Activated naive CD4-positive, alpha-beta T cell treated with anti-CD3 and anti-CD28 coated beads, Interleukin-2, amount 50 U/mL, for 16 hours (primary cell): ENCODE measurements at places on chromosomes 2 and 18.

GRCh38 chr2:72000110-72000509 lies 147.6 kb downstream of the CYP26B1 start:
- DNase-seq, result no peak

GRCh38 chr18:1252534-1252933 lies 347.9 kb downstream of the ADCYAP1 start:
- no peak for DNase-seq

DNA sequence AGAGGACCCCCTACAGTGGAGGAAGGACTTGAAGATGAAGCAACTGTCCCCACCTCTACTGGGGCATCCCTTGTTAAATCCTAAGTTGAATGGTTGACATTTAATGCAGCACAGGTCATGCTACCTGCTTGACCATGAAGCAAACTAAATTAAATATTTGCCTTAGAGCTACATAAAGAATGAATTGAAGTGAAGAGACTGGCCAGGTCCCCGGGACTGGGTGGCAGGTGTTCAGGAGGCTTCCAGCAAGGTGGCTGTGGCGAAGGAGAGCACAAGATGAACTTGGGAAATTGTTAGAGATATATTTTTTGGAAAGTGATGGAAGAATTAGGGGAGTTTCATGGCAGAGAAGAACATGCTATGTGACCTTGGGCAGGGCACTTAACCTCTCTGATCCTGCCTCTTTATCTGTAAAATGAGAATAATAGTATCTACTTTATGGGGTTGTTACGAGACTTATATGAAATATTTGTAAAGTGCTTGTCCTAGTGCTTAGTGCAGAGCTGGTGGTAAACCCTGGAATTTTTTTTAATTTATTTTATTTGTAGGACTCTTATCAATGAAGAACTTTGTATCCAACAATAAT lies 37.3 kb downstream of the EFR3B start:
- no peak for DNase-seq

GRCh38 chr18:31204833-31205232 lies 42.2 kb upstream of the DSC1 start:
- DNase-seq, result no peak
